EH (cell line): ENCODE measurements at places on chromosomes 1 and 21.

GRCh38 chr1:91682882-91683597 lies 182.4 kb downstream of the CDC7 start:
- peak; percentile 3 for DNase-seq

DNA sequence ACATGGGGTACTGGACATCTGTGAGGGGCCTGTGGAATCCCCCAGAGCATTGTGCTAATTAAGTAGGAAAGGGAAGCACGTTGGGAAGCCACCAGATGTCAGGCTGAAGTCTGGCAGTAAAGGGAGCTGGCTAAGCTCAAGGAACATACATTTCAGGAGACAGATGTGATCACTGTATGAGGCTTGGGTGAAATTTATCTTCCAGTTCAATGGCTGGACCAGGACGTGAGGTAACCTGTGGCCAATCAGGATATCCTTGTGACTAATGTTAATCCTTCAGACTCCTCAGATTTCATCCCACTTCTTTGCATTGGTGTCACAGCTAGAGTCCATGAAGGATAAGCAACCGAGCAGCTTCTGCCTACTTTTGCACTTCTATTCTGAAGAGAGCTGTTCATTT lies 110.2 kb upstream of the APP start:
- peak; percentile 0 for DNase-seq

GRCh38 chr1:228228601-228229074 lies 20.8 kb downstream of the OBSCN start:
- DNase-seq = peak; percentile 95

DNA sequence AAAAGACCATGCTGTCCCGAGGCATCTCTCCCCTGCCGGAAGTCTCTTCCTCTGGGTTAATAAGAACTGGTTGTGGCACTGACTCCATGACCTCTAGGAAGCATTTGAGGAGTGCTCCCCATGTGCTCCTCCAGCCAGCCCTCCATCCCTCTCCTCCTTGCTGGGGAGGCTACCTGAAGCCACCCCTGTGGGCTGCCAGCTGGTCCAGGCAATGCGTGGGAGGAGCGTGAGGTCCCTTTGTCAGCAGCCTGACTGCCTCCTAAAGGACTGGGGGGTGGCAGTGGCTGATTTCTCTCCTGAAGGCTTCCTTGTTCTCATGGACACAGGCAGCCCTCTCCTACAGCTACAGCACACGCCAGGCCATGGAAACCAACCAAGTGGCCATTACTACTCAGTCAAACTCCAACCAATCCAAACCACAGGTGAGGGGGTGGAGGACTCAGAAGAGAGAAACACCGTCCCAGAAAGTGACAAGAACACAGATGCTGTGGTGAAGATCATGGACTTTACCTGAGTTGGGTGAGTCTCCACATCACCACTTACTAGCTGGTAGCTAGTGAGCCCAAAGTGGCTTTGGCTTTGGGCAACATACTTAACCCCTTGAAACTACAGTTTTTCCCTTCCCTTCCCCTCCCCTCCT lies 35.2 kb downstream of the NENF start:
- peak; percentile 42 for DNase-seq

DNA sequence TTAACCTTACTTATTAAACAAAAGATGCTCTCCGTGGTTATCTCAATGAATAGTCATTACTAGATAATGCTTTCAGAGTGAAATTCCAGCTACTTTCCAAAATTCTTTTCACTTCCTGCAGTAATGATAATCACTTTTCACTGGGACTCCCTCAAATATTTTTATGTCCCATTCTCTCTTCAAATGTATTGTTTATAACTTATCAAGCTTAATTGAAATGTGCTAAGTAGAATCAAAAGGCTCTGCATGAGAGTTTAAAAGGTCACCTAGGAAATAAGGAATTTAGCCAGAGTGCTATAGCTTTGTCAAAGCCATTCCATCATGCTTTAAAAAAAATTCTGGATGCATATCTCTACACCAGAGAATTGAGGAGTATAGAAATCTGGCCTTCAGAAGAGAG lies 106.4 kb downstream of the ODF2L start:
- DNase-seq = no peak

DNA sequence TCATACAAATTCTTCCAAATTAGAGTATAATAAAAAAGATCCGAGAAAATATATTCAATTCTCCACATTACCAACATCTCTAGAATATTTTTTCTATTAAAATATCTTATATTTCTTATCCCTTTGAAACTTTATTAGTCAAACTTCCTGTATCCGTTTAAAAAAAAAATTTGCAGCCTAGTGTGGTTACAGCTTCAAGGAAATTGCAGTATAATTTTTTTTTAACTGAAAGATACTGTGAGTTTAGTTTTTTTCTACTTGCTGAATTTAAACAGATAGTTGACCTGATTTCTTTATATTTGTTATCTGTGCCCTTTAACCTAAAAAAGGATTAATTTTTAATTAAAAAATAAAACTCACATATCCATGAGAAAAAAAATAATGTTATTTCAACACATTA lies 1.5 kb downstream of the RGS18 start:
- DNase-seq = no peak

DNA sequence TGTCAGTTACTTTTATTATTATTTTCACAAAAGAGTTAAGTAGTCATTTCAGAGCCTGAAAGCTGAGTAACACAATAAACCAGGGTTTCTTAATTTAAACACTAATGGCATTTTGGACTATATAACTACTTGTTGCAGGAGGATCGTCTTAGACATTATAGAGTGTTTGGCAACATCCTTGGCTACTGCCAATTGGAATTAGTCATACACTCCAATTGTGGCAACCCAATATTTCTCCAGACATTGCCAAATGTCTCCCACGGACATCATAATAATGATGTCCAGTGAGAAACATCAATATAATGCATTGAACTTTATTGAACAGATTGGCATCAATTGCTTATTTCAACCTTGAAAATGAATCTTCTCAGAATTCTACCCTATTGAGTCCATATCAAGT lies 441.9 kb upstream of the ADGRL4 start:
- no peak for DNase-seq

GRCh38 chr1:181206513-181206912 lies 118.0 kb downstream of the IER5 start:
- no peak for DNase-seq

- DNase-seq = no peak
These were observed 13.9 kb upstream of the RHOU start for GRCh38 chr1:228721407-228721806.

DNA sequence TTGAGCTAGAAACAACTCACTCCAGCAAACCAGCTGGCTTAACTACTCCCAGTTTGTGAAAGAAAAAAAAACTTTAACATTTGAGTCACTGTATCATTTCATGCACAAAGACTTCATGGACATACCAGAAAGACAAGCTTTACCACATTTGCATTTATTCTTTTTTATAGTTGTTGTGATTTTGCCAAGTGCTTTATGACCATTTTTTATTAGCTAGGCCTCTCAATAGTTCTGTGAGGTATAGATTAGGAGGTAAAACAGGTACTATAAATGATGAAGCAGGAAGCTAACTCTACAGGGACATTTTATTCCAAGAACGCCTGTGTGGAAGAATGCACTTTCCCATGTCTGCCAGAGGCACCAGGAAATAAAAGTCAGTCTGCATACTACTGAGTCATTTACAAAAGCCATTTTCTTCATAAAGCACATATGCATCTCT lies 8.2 kb upstream of the DENND1B start:
- DNase-seq = peak; percentile 79

DNA sequence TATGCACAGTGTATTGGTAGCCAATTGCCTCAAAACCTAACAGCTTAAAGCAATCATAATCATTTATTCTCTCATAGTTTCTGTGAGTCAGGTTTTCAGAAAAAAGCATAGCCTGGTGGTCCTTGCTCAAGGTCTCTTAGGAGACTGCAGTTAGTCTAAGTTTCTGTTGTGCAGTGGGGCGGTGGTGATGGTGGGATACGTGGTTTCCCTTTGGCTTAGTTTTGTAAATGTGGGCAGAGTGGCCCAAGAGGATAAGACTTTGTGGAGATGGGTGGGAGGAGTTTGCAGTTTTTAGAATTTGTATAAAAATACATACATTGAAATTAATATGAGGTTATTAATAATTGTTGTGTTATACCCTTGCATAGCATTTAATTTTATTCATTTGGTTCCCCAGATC lies 68.6 kb downstream of the NOS1AP start:
- no peak for DNase-seq

GRCh38 chr1:185721553-185721952 lies 12.6 kb upstream of the HMCN1 start:
- no peak for DNase-seq

DNA sequence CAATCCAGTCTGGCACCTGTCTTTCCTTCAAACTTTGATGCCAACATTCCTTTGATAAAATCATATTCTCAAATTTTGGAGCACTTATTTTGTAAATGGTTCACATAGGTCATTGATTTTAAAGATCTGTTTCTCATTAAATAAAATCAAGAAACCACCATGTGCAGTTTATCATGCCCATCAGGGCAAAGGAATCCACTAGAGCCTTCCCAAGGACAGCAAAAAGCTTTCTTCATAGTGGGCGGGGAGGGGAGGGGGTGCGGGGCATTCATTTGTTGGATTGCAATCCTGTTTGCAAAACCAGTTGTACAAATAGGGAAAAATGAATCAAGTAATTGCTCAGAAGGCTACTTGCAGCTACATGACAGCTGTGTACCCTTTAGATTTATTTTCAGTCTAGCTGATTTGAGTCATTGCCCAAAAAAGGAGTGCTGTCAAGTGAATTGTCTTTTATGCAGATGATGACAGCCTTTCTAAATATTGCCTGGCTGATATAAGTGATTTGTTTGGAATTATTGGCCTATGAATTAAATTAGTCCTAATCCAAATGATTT lies 23.0 kb downstream of the LRRC8B start:
- DNase-seq = peak; percentile 43

DNA sequence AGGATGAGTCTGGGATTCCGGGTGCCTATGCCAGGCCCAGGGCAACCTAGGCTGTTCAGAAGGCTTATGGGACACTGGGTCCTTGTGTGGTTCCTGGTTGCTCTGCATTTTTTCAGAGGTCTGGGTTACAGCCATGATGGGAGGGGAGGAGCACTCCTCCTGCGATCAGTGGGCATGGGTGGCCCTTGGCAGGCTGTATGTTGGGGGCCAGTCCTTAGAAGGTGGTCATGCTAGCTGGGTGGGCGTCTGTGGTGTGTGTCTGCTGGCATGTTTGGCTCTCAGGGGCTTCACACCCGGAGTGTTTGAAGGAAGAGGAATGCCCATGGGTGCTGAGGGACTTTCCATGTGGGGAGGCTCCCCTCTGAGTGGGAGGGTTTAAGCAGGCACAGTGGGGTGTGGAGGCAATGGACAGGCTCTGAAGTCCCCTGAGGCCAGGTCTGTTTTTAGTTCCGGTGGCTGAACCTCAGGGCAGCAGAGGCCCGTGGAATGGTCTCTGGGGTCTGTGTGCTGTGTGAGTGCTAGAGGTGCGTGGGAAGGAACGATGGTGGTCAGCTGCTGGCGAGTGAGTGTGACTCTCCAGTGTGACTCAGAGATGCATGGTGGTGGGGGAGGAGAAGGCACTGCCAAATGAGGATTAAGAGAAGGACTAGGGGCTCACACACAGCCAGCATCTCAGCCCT lies 25.3 kb downstream of the CACNA1E start:
- DNase-seq = no peak

DNA sequence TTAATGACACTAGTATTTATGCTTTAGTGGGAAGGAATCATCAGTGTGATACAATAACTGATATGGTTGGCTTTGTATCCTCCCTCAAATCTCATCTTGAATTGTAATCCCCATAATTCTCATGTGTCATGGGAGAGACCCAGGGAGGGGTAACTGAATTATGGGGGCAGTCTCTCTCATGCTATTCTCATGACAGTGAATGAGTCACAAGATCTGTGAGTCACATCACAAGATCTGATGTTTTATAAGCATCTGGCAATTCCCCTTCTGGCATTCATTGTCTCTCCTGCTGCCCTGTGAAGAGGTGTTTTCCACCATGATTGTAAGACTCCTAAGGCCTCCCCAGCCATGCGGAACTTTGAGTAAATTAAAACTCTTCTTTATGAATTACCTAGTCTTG lies 1760.3 kb downstream of the NCAM2 start:
- no peak for DNase-seq

GRCh38 chr1:39866767-39867166 lies 16.5 kb downstream of the TRIT1 start:
- peak; percentile 87 for DNase-seq

GRCh38 chr21:31928656-31929055 lies 55.8 kb downstream of the HUNK start:
- DNase-seq = no peak

DNA sequence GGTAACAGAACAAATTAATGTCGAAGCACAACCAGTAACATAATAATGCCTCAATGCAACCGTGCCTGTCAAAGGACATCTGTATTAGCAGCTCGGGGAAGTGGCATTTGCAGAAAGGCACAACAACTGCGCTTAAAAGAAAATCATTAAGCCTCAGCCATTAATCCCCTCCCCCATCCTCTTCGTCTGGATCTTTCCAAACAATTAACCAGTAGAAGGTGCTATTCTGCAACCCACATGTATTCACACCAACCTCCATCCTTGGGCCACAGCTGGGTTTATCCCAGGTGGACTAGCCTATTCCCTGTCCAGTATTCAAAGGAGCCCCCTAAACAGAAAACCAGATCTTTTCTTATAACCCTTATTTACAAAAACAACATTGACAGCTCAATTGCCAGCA lies 2.6 kb downstream of the RERE start:
- DNase-seq = no peak

- DNase-seq = no peak
These were observed 123.7 kb downstream of the DISC1 start for GRCh38 chr1:231750296-231750695.

- DNase-seq = peak; percentile 92
These were observed 39.9 kb upstream of the BACH1 start for GRCh38 chr21:29258626-29259338.

GRCh38 chr1:155801149-155801548 lies 55.9 kb downstream of the GON4L start:
- peak; percentile 75 for DNase-seq

DNA sequence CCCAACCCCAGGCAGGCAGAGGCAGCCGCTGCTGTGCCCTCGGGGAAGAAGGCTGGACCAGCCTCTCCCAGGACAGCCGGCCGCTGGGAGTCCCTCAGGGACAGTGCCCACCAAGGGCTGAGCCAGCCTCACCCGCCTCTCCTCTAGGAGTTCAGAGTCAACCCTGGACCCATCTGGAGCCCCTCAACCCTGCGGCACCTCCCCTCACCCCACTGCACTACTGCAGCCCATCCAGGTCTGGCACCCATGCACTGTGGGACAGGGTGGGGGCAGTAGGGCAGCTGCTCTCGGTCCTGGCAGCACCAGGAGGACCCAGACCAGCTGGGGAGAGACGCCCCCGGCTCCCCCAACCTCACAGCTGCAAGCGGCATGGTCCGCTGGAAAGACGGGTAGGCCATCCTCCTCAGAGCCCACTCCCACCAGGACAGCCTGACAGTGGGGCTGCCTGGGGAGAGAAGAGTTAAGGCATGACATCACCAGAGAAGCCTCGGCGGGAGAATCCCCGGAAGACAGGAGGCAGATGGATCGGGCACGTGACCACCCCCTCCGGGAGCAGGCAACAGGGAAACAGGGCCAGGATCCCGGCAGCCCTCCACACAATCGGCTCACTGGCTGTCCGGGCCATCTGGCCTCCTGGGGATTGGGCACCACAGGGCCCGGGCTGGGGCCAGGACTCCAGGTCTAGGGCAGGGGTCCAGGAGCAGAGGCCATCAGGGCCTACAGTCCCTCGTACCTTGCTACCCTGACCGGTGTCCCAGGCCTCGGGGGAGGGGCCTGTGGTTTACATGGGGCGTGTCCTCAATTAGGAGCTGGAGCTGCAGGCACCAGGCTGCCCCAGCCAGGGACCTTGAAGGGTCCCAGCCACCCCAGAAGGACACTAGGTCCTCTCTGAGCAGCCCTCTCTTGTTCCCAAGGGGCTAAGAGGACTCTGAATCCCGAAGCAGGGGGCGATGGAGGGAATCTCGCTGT lies 3.1 kb downstream of the ACAP3 start:
- DNase-seq = peak; percentile 90
